Activated naive CD4-positive, alpha-beta T cell treated with anti-CD3 and anti-CD28 coated beads, Interleukin-2, amount 50 U/mL, for 16 hours (primary cell): ENCODE measurements at places on chromosomes 2 and 18.

GRCh38 chr2:167355821-167356220, 467.5 kb downstream of the XIRP2 start:
- DNase-seq: no peak

GRCh38 chr2:117979911-117980701, 33.8 kb downstream of the CCDC93 start:
- DNase-seq: no peak

GRCh38 chr2:85796341-85797262, 42.8 kb downstream of the ATOH8 start:
- DNase-seq: no peak

DNA sequence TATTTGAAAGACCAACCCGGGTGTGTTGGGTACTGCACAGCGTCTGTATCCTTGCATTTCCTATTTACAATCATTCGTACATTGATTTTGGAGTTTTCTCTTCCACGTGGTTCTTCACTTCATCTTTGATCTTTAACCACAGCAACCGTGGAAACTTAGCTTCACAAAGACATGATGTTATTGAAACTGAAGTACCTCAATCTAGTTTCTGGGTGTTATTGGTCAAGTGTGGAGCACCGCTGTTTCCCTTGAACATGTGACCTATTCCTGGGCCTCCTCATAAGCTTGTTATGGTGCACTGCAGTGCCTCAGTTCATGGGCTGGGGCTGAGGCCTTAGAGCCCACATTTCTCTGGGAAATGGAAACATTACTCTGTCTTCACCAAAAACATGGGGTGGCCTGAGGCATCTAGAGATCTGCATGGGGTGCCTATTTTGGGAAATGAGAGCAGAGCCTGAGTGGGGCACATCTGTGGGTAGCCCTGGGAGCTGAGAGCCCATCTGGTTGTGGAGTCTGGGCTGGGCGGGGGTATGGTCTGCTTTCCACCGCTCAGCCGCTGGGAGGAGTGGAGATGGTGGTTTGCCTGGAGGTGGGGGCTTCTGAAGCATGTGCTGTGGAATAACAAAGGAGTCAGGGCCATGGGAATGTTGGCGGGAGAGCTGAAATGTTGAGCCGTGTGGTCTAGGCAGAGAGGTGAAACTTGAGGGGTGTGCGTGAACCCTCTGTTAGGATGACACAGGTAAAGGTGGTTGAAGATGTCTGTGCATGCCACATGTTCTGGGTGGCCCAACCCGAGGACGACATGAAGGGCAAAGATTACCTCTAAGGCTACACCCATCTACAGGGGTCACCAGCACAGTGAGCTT, 37.4 kb downstream of the ZNF236 start:
- no peak for DNase-seq

DNA sequence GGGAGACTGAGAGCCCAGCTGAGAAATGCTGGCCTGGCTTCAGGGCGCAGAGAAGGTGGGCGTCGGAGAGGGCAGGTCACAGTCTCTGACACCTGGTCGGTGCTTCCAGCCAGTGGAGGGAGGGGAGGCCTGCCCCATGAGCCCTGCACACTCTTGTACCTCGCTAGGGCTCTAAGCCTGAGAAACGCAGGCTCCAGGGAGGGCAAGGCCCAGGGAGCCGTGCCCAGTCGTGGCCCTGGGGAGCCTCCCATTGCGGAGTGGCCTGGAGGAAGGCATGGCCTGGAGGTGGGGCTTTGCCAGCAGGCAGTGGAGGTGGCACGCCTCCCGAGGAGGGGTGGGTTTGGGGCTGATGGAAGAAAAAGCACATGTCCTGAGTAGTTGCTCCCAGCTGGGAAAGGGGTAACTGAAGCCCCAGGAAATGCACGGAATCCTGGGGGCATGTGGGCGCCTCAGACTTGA, 39.0 kb downstream of the MTERF4 start:
- DNase-seq: no peak

DNA sequence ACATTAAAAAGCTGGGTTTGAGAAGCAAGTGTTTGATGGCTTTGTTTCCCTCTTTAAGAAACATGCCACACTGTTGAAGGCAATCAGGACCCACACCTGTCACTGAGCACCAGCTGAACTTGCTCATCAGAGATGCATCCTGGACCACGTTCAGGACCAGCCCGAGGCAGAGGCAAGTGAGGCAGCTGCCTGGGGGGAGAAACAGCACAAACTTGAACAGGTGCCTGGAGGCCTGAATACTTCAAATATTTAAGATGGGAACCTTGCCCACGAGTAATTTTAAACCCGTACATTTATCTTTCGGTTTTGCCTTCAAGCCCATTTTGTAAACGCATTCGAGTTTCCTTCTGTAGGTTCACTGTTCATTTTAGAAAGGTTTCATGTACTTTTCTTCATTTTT, 421.3 kb downstream of the NYAP2 start:
- DNase-seq: no peak

DNA sequence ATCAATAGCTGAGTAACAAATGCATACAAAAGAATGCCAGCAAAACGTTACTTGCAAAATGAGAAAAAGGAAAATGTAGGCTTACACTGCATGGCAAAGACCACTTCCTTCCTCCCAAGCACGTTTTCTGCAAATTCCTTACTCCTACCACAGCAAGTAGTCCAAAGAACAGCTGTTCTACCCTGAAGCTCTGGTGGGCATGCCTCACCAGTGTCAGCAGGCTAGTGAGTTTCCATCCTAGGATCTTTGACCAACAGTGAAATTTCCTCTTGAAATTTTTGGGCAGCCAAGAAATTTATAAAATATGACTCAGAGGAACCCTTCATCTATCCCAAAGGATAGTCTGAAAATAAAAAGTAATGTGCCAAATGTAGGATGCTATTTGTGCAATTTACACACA, 123.9 kb downstream of the ZNF532 start:
- no peak for DNase-seq

DNA sequence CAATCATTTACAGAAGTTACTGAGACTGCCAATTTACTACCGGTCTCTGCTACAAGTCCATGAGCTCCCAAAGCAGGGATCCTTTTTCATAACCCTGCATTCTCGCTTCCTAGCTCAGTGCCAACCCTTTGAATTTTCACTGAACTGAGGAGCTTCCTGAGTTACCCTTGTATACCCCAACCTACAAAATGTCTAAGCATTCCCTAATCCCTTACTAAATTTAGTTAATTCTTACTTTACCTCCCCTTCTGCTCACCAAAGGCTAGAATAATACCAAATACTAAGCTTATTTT, 9.6 kb downstream of the MAT2A start:
- DNase-seq: no peak

- DNase-seq: no peak
Observed at GRCh38 chr2:113041871-113042270, 10.8 kb downstream of the IL36B start.

DNA sequence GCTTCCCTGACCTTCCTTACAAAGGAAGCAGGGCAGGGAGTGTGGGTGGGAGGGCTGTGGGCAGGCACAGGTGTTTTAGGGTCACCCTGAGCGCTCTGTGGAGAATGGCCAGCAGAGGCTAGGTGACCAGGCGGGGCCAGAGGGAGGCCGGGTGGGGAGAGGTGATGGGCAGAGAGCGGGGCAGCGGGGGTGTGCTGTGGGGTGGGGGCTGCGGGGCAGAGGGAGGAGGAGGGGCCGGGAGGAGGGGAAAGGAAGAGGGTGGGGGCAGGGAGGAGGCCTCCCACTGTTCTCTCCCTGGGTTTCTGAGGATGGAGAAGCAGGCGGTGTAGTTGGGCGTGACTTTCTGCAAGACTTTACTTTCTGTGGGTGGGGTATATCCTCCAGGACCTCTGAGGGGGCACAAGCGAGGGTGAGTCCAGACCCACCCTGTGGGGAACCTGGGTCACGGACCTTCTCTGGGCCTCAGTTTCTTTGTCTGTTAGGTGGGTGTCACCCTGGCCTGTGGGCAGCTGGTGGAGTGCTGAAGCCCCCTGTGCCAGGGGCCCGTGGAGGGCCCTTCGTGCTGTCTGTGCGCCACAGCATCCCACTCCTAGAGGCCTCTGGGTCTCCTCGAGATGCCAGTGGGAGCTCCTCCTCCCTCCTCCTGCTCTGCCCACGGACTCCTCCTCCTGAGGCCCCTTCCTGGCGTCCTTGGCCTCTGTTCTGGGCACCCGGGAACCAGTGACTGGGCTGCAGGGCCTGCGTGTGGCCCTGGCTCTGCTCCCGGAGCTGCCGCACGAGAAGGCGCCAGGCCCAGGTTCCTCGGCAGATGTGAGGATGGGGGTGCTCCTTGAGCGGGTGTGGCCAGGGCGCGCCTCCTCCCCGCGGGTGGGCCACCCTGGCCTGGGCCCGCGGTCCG, 6.3 kb upstream of the NEU4 start:
- no peak for DNase-seq

DNA sequence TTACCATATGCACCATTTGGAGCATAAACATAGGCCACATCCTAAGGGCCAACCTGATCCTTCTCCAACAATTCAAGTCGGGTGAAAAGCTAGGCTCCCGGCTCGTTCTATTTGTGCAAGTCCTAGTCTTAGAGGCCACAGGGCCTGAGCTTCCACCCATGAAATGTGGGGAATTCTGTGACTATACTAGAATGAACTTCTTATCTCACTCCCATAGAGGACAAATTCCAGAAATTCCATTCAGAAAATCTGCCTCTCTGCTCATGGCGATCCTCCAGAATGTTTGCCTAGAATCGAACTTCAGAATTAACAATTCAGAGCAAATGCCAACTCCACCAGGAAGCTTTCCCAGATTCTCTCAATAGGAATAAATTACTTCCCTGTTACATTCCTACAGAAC, 187.9 kb downstream of the BCL11A start:
- no peak for DNase-seq

DNA sequence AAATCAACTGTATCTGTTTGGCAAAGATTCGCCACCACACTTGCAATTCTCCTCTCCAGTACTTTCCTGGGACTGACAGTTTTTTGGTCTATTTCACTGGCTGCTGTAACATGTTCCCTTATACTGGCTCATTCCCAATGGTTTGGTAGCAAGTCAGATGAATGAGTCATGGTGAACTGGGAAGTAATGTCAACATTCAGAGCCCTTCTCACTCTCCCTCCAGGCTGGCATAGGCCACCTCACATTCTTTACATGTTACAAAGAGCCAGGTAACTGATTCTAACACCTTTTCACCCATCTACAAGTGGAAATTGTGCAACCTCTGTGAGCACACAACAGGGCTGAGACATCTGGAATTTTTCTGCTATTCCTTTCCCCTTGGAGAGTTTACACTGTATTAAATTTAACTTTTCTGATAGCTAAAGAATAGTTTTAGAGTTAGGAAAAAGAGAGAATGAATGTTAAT, 111.3 kb upstream of the TLK1 start:
- no peak for DNase-seq

DNA sequence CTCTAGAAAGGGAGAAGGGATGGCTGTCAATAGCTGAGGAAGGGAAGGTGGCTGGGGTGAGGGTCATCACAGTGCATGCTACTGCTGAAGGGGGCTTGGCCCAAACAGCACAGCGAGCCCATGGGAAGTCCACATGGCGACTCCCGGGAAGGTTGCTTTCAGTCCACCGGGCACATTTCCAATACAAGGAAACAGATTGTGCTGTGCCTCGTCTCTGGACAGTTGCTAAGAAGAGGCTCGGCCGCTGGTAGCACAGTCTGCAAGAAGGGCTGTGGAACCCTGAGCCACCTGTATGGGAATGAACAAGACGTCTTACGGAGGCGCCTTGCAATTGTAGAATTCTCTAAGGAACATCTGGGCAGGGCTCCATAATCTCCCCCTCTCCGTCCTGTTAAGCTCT, 123.1 kb downstream of the CELF4 start:
- DNase-seq: no peak

DNA sequence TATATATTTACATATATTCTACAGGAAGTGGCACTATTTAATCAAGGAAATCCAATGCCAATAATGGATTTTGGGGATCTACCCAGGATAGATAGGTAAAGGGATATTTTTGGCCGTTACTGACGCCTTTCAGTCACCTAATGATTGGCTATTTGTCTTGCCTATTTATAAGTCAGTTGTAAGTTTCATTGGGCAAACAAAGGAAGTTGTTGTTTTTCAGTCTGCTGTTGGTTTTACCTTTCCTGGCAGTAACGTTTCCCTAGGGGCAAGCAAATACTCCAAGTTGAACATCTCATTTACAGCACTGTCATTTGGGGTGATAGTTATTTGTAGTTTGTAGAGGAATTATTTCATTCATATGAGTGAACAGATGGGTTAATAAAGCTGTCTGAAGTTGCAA, 17.0 kb upstream of the LANCL1 start:
- no peak for DNase-seq

DNA sequence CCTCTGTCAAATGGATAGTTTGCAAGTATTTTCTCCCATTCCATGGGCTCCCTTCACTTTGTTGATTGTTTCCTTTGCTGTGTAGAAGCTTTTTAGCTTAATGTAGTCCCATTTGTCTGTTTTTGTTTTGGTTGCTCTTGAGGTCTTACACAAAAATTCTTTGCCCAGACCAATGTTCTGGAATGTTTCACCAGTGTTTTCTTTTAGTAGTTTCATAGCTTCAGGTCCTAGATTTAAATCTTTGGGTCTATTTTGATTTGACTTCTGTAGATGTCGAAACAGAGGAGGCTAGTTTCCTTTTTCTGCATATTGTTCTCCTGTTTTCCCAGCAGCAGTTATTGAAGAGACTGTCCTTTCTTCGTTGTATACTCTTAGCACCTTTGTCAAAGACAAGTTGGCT, 351.6 kb downstream of the PTPRM start:
- no peak for DNase-seq

- DNase-seq: no peak
Observed at GRCh38 chr2:215899141-215900074, 113.9 kb downstream of the MREG start.

DNA sequence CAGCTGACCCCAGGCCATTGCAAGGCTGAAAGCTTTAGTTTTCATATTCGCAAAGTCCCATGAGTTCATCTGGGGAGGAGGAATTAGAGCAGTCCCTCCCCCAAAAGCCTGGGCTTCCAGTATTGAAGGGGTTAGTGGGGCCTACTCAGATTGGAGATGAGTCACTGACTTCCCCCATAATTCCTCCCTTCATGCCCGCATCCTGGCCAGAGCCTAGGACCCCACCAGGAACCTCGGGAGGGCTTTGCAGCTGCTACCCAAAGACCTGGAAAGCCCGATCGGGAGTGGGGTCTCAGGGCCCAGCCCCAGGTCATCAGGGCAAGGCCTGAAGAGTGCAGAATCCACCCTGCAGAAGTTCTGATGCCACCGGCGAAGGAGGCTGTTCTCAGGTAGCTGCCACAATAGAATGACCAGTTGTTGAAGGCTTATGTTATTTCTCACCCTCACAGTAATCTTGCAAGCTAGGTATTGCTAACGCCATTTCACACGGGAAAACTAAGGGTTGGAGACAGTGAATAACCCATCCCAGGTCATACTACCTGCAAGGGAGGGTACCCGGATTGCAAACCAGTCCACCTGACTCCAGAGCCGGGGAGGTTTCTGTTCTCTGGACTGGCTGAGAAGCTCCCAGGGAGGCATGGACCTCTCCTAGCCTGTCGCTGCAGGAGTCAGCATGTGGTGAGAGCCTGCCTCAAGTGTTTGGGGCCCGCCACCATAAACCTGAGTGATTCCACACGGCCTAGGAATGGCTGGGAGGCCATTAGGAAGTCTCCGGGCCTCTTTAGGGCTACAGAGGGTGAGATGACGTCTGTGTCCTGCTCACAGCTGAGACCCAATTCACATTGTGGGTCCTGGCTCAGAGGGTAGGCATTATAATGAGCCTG, 5.8 kb upstream of the ARID5A start:
- DNase-seq: no peak
